G401 (cell line): ENCODE measurements at places on chromosomes 13 and 19. TPM values are rescaled to one million over a fixed set of nuclear protein-coding genes. Genes with fewer than 3 reads are reported as not detected.

DNA sequence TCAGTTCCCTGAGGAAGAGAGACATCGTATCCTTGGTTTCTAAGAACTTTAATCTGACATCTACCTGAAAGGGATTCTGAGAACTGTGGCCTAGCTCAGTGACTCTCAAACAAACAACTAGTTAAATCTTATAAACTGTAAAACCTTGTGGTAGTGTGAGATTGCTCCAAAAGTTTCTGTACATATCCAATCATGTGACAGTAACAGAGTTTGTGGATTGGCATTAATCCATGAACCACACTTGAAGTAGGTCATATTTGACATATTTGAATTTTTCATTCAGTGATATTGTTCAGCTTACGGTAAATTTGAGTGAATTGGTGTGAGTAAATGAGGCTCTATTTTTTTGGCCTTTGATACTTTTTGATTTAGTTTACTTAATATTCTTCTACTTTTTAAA is 15.0 kb downstream of the TDRD3 start:
- DNase-seq, result no peak

GPR12 gene
- not detected in 2 replicates for total RNA-seq

- DNase-seq, result no peak
Measured at GRCh38 chr19:30911491-30911890, 437.7 kb downstream of the TSHZ3 start.

GRCh38 chr19:7808108-7808507 is 21.9 kb upstream of the EVI5L start:
- DNase-seq, result no peak

DNA sequence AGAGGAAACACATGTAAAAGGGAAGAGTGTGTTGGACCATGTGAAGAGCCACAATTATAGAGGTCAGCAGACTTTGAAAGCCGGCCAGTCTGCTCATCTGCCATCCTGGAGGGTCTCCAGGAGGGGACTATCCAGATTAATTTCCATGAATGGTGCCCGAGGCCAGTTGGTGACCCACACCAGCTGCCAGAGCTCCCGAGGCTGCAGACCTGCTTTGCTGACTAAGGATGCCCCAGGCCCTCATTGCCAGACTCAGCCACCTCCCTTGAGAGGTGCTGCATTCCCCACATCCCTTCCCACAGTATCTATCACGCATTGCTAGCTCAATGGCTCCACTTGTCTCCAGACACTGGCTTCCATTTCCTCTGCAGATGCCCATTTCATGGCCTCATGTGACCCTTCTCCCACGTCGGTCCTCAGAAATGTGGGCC is 110.3 kb downstream of the NALCN start:
- DNase-seq, result peak; percentile 71

SIGLEC9 gene
- total RNA-seq, result not detected in 2 replicates

DNA sequence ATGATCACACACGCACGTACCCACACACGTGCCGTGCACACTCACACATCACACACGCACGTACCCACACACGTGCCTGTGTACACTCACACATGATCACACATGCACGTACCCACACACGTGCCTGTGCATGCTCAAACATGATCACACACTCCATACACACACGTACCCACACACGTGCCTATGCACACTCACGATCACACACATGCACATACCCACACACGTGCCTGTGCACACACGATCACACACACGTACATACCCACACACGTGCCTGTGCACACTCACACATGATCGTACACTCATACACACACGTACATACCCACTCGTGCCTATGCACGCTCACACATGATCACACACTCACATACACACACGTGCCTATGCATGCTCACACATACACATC is 86.8 kb downstream of the RAB20 start:
- DNase-seq, result no peak

GRCh38 chr19:55635334-55635717 is 5.5 kb upstream of the ZNF580 start:
- no peak for DNase-seq
